Midbrain (tissue), 1 donor: ENCODE measurements at places on chromosomes 2 and 18.
A peak's percentile ranks its signal among the peaks of the same experiment; 100 is the strongest.

- no peak for DNase-seq
Observed at GRCh38 chr2:133655610-133656009, 87.3 kb upstream of the NCKAP5 start.

- DNase-seq: no peak
Observed at GRCh38 chr2:219381448-219381847, 6.3 kb downstream of the DNPEP start.

DNA sequence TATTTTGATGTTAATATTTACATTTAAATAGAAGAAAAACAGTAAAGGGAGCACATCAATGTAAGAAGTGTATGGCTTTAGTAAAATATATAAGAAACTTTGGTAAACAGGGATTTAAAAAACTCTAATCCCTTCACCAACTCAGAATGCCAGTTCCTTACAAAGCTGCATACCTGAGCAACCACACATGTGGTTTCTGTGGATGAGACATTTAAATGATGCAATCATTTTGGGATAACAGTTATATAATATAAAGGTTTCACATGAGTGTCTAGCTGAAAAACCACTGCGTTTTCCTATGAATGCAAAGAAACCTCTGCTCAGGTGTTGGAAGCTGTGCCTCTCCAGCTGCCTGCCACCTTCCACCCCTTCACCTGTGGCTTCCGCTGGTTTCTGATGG lies 209.1 kb upstream of the REV1 start:
- no peak for DNase-seq

DNA sequence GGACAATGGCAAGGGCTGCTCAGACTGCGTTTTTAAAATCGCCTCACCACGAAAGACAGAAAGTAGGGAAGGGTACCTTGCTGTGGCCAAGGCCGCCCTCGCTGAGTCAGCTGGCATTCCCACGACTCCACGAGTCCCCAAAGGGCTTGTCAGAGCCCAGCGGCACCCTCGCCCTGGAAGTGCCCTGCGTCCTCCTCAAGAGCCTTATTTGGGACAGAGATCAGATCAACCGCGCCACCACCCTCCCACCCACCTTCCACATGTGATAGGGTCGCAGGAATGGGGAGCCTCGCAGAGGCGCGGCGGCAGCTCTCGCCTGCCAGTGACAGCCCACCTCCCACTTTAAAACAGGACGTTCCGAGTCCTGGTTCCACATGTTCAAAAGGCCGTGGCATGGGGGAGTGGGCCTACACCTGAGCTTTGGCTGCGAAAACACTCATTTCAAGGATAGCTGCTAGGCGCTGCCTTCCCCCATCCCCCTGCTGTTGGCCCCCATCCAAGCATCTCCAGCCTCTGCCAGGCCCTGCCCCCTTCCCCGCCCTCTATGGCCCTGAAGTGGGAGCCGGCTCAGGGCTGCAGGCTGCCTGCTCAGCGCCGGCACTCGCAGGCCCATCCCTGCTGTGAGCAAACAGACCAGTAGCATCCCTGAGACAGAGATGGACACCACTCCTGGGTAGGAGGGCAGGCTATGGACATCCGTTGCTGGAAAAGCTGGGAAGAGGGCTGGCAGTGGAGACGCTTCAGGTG lies 38.1 kb upstream of the ARHGEF4 start:
- peak; percentile 46 for DNase-seq

DNA sequence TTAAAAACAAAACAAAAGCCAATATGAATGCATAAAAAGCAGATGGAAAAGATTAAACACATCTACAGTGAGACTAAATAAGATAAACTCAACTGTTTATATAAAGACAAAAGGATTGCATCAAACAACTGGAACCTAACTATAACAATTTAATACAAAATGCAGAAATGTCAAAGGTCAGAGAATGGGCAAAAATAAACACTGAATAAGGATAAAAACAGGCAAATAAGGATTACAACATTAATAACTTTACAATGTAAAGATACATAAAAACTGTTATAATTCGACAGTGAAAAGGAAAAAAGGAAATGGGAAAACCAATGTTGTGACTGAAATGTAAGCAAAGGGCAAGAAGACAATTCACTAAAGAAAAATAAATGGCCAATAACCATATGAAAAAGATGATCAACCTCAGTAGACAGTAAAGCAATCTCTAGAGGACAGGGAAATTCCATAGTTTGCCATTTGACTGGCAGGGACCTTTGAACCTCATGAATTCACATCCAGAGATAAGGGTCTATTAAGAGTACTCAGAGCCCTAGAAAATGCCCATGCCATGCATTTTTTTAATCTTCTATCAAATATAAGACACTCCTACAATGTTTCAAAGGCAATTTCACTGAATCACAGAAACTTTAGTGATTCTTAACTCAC lies 83.7 kb downstream of the TMEM131 start:
- DNase-seq: no peak

GRCh38 chr2:78202986-78203670 lies 681.0 kb upstream of the LRRTM4 start:
- DNase-seq: no peak

GRCh38 chr2:181680055-181680936 lies at the start of gene NEUROD1:
Gene NEUROD1 (minus strand): TSS chr2:181680517. CDS start chr2:181678860, 1,657 bp downstream.
- DNase-seq: peak; percentile 15

DNA sequence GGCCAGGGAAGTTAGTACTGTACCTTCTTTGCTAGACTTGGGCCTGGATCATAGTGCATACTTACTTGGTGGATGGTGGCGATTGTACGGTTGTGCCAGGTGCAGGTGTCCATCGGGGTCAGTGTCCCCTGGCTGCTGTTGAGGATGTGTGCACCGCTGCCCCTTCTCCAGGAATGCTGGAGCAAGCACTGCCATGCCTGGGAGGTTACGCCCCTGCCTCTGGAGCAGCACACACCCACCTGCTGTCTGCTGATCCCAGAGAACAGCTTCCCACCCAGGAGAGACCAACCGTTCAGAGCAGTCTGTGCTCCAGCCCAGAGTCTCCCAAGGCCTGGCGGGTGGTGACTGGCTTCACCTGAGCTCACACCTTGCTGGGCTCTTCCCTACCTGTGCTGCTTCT lies 286.8 kb upstream of the HS6ST1 start:
- DNase-seq: no peak

- no peak for DNase-seq
Observed at GRCh38 chr18:3466045-3466444, 16.1 kb downstream of the TGIF1 start.

DNA sequence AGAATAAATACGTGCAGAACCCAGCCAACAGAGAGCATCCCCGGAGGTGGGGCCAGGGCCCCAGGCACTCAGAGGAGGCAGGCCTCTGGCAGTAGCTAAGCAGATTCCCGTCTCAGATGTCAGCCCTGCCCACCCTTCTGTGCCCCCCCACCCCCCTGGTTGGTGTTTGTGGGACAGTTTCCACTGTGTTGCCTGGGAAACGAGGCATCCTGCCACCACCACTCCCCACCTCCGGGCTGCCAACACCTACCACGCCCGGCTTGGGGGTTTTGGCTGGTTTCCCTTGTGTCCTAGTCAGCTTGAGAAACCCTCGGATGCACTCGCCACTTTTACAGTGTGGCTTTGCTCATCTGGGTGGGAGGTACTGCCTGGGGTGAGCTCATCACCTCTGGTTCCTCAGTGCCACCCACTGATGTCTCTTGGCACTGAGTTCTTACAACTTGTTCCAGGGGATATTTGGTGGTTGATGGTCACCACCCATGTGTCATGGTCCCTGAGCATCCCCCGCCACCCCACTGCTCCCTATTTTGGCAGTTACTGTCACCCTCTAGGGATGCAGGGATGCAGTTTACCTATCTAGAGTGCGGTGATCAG lies 72.4 kb upstream of the YWHAQ start:
- DNase-seq: no peak

DNA sequence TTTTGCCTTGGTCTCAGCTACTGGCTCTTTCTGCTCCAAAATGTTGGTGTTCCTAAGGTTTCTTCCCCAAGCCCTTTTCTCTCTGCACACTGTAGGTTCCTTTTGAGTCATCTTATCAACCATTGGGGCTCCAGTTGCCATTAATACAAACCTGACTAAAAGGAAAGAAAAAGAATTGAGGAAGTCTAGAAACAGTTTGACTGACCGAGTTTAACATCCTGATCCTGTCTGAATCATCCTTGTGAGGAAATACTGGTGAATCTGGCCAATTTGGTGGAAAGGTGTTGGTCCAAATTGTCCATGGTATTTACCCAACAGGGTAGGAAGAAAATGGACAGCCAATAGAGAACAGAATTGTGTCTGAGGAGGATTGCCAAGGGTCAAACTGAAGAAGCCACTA lies 38.3 kb downstream of the CRYGD start:
- no peak for DNase-seq

- no peak for DNase-seq
Observed at GRCh38 chr2:56229397-56230060, 45.7 kb downstream of the CCDC85A start.

DNA sequence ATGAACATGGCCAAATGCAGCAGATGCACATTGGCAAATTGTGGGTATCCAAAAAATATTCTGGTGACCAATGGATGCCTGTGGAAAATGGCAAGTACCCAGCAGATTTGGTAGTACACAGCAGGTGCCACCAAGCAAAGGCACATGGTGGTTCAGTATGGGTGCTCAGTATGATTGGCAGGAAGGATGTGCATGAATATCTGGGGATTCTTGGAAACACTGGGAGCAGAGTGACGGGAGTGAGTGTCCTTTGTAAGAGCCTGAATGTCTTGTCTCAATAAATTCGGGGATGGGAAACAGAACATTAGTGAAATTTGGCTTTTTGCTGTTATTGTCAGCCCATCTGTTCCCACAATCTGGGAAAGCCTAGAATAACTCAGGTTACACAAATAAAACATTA lies 36.8 kb upstream of the ACADL start:
- DNase-seq: no peak

GRCh38 chr2:53969285-53969967 lies 1.4 kb downstream of the PSME4 start:
- no peak for DNase-seq

- DNase-seq: peak; percentile 47
Observed at GRCh38 chr2:186503827-186504606, 18.0 kb downstream of the ZC3H15 start.

DNA sequence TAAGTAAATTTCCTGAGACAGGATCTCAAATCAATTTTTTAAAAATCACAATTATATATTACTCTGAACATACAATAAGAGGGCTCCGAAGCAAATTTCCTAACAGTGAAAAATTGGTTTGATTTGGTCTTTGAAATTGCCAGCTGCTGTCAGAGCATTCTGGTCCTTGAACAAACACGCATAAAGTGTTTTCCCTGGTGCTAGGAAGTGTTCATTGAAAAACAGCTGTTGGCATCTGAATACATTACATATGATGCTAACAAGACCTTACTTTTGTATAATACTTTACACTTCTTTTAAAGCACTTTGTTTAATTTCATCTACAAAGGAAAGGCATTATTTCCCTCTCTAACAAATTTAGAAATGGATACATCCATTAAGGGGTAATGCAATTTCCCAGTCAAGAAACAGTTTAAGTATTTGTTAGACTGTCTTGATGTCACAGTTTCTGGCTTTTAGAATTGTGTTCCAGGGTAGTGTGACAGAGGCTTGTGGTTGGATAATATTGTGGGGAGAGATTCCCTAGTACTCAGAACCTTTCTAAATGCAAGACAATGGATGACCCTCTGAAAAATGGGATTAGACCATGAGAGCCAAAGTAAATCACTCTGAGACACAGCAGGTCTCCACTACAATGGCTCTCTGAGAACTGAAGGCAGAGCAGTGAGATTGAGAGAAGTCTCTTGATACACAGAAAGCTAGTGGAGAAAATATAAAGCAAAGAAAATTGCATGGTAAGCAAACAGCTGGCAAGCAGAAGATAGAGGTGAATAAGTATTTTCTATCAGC lies 299.0 kb downstream of the TRIB2 start:
- DNase-seq: no peak

DNA sequence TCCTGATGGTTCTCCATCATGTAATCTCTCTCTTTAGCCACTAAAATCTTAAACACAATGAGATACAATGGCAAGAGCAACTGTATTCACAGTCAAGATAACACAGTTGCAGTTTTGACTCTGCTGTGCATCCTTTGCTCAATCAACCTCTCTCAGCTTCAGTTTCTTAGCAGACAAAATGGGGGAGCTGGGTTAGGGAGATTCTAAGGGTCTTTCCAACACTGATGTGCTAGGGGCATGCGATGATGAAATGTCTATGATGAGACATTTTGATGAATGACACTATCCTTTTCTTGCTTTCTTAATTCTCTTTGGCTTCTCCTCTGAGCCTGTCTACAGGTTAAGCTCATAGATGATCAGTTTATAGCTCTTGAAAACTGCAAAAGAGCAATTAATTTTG lies 1.1 kb downstream of the SERPINB10 start:
- no peak for DNase-seq

- DNase-seq: no peak
Observed at GRCh38 chr2:239295377-239296019, 105.3 kb downstream of the HDAC4 start.

- DNase-seq: no peak
Observed at GRCh38 chr18:5142131-5142530, 54.9 kb downstream of the AKAIN1 start.

DNA sequence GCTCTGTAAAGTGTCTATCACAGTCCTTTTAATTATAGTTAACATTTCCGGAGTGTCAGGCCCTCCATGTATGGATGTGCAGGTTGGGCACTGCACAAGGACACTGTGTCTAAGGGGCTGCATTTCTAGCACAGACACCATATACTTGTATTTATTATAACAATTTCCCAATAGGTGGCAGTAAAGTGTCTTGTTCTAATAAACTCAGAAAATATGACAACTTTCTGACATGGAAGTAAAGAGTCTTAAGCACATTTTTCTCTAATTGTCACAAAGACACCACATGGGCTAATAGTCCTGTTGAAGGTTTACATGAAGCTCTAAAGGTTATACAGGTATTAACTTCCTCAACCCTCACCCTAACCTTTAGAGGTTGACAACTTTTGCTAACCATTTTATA lies 156.6 kb downstream of the DYSF start:
- DNase-seq: peak; percentile 43

- no peak for DNase-seq
Observed at GRCh38 chr2:233270366-233270765, 18.9 kb downstream of the ATG16L1 start.

DNA sequence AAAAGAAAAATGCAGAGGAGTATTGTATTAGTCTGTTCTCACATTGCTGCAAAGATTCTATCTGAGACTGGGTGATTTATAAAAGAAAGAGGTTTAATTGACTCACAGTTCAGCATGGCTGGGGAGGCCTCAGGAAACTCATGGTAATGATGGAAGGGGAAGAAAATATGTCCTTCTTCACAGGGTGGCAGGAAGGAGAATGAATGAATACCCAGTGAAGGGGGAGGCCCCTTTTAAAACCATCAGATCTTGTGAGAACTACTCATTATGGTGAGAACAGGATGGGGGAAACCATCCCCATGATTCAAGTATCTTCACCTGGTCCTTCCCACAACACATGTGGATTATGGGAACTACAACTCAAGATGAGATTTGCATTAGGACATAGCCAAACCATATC lies 9.1 kb upstream of the PLCL1 start:
- no peak for DNase-seq

- DNase-seq: no peak
Observed at GRCh38 chr2:156800065-156800653, 364.0 kb downstream of the GPD2 start.

GRCh38 chr18:9436206-9436929 lies 38.9 kb upstream of the RALBP1 start:
- no peak for DNase-seq
